ENCODE measurements at places on chromosomes 7 and 10.

- DNase-seq: no peak
Observed at GRCh38 chr7:140643416-140643815, 2.8 kb upstream of the DENND2A start.

DNA sequence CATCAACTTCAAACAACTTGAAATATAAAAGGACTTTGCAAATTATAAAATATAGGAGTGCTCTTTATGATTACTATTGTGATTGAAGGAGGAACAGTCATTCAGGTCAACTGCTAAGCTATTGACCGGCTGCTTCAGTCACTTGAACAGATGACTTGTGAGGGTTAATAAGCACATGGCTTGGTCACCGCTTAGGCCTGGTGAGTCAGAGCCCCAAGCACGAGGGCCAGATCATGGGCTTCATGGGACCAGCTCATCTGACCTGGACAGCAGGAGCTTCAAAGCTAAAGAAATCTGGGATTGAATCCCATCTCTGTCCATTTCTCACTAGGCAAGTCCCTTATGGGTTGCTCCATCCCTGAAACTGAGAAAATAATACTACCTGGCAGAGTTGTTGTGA, 60.4 kb upstream of the ADO start:
- DNase-seq: no peak

- DNase-seq: no peak
Observed at GRCh38 chr7:114889646-114890285, 32.1 kb upstream of the MDFIC start.

- no peak for DNase-seq
Observed at GRCh38 chr7:129649128-129649690, 37.7 kb downstream of the NRF1 start.

GRCh38 chr7:53119514-53119941, 84.1 kb downstream of the POM121L12 start:
- no peak for DNase-seq

GRCh38 chr10:86261941-86262687, 104.5 kb downstream of the GRID1 start:
- DNase-seq: peak; percentile 71

DNA sequence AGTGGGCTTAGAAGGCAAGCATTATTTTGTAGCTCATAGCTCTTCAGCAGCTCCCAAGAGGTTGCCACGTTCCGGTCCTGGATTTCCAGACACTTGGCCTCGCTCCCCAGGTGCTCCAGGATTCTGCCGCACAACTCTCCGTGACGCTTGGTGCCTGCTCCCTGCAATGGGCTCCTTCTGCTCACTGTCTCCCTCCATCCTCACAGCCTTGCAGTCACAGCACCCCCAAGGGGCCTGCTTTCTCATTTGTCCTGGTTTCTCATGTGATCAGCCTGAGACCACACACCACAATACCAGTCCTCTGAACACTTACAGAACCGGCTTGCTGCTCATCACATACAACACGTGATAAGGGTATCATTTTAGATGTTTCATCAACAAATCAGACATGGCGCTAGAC, 9.8 kb downstream of the IGFBP3 start:
- DNase-seq: no peak

GRCh38 chr7:102468478-102469350, 3.9 kb downstream of the LRWD1 start:
- DNase-seq: no peak

DNA sequence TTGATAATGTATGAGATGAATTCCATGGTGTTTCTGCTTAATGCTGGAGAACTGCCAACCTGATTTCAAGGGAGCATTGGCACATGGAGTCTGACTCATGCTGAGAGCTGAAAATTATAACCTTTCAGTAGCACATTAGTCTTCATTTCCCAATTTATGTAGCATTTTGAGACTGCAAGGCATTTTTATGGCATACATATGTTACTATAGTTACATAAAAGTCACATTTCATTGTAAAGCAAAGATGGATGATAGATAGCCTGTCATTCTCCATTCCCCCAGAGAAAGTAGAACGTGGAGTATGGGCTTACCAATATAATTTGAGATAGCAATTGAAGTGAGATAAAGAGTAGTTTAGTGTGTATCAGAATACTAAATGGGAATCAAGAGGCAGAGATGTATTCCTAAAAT, 103.1 kb downstream of the SLC16A9 start:
- DNase-seq: no peak

- DNase-seq: no peak
Observed at GRCh38 chr10:55233090-55233489, 432.1 kb upstream of the PCDH15 start.

GRCh38 chr10:2575460-2575859, 491.9 kb upstream of the PFKP start:
- DNase-seq: no peak

DNA sequence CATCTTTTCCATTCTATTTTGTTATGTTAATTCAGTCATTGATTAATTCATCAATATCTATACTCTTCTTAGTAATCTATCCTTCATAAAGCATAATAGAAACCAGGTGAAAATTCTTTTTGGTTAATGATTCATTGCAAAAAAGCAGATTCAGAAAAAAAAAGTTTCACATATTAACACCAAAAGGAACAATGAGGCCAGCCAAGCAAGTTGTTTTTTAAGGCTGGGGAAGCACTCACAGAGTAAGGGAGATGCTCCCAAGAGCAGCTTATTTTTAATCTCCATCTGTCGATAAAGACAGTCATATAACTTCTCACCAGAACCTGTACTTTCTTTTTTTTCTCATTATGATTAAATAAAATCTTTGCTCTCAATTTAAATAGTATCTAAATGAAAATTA, 95.8 kb downstream of the CACNA2D1 start:
- no peak for DNase-seq

DNA sequence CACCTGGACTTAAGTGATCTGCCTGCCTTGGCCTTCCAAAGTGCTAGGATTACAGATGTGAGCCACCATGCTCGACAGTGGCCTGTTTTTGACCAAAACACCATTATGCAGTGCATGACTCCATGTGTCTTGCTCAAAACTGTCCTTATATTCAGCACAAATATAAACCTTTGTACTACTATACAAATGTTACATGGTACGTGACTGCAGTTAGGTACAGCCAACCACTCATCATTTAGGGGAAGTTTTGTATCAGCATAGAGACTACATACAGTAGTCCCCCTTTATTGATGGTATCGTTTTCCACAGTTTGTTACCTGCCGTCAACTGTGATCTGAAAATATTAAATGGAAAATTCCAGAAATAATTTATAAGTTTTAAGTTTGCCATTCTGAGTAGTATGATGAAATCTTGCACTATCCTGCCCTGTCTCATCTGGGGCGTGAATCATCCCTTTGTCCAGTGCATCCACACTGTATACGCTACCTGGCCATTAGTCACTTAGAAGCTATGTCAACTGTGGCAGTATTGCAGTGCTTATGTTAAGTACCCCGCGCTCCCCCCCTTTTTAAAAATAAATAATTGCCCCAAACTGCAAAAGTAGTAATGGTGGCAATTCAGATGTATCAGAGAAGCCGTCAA, 23.3 kb upstream of the ZNF282 start:
- no peak for DNase-seq

- no peak for DNase-seq
Observed at GRCh38 chr7:158473221-158473620, 114.4 kb downstream of the PTPRN2 start.

GRCh38 chr7:79185605-79186004, 267.9 kb downstream of the MAGI2 start:
- no peak for DNase-seq

- no peak for DNase-seq
Observed at GRCh38 chr10:132879408-132880127, 62.8 kb downstream of the CFAP46 start.

- DNase-seq: no peak
Observed at GRCh38 chr10:30503700-30504266, 69.8 kb downstream of the MAP3K8 start.

GRCh38 chr10:3135006-3135405, 37.6 kb downstream of the PITRM1 start:
- no peak for DNase-seq

- DNase-seq: no peak
Observed at GRCh38 chr7:1942243-1942940, 272.3 kb downstream of the ELFN1 start.

DNA sequence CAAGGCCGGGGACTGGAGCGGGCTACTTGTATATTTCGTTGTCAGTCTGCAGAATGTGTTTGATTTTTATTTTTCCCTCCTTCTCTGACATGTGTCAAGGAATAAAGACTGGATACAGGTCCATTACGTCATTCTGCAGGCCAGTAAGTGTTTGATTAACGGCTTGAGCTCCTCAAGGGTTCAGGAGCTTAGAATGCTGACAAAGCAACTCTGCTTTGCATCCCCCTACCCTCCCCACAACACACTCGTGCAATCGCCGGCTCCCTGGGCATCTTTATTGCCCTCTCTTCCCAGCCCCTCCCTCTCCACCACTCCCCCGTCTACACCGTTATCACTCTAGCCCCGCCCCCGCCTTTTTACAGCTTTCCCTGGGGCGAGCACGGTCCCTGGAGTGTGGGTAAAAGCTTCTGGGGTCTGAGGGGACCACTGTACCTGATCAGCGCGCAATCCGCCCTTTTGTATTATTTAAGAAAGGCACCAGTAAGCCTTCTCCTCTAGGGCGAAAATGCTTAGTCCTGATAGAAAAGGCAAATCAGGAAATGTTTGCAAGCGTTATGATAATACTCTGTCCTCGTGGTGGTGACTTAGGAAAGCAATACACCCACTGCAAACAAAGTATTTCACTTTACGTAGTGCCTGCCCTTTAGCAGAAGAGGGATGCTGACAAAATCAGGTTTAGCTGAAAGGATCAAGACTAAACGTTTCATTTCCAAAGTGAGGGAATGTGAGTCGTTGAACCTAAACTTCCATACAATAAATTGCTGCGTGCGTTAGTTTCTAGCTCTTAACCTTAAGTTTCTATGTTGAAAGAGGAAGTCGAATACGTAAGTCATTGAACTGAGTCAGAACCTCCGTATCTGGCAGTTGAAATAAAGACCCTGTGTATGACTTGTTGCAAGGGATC, 1.4 kb upstream of the CREB5 start:
- DNase-seq: peak; percentile 55

- DNase-seq: no peak
Observed at GRCh38 chr10:24427678-24428409, 218.9 kb downstream of the KIAA1217 start.

Measured in GM20000 (cell line).